ENCODE measurements at places on chromosomes 3 and 15.

DNA sequence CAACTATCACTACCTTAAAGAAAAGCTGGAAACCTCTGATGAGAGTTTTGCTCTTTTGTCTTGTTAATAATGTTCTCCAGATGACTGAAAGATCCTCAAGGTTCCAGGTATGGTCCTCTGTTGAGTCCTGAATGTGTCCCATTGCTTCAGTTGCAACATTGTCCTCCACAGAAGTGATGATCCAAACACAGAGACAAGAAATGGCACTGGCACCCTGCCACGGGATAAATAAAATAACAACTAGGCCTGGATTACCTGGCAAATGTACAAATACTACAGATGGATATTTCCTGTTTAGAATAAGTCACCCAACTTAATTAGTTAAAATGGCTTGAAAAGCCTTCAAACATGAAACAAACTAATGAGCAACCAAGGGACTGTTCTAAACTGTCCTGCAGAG, 58.3 kb downstream of the EIF3J start:
- DNase-seq, result no peak

DNA sequence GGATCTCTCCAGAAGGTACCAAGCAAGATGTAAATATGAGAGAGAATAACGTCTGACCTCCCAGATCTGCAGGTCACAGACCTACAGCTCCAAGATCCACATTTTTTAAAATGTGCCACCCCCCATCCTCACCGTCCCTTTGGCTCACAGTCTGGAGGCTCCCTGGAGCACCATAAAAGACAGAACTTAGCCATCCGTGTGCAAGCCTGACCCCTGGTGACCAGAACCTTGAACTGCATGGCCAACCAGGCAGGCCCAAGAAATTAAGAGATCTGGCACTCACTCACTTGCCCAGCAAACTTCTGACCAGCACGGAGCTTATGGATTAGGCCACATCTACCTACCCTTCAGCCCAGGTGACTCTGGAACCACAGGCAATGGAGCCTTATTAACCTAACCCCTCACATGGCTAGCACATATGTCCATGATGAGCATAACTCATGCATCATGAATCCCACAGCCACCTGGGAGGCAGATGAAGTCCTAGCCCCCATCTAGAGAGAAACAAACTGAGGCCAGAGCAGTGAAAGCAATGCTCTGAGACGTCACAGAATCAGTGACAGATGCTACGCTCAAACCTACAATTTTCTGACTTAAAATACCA, 275.3 kb downstream of the UACA start:
- DNase-seq, result no peak

DNA sequence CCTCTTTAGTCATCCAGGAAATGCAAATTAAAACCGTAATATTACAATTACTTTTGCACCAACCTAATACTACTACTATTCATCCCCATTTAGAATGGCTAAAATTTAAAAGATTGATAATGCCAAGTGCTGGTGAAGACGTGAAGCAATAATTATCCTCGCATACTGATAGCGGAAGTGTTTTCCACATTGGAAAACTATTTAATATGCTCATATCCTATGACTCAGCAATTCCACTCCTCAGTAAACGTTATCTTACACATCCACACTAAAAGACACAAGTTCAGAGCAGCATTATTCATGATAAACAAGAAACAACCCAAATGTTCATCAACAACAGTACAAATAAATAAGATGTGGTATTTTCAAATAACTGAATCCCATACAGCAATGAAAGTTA, 70.6 kb downstream of the VPS13C start:
- no peak for DNase-seq

GRCh38 chr3:9803494-9803893, 6.6 kb upstream of the TTLL3 start:
- DNase-seq, result no peak

GRCh38 chr3:74603292-74603691, 11.2 kb downstream of the CNTN3 start:
- DNase-seq, result no peak

DNA sequence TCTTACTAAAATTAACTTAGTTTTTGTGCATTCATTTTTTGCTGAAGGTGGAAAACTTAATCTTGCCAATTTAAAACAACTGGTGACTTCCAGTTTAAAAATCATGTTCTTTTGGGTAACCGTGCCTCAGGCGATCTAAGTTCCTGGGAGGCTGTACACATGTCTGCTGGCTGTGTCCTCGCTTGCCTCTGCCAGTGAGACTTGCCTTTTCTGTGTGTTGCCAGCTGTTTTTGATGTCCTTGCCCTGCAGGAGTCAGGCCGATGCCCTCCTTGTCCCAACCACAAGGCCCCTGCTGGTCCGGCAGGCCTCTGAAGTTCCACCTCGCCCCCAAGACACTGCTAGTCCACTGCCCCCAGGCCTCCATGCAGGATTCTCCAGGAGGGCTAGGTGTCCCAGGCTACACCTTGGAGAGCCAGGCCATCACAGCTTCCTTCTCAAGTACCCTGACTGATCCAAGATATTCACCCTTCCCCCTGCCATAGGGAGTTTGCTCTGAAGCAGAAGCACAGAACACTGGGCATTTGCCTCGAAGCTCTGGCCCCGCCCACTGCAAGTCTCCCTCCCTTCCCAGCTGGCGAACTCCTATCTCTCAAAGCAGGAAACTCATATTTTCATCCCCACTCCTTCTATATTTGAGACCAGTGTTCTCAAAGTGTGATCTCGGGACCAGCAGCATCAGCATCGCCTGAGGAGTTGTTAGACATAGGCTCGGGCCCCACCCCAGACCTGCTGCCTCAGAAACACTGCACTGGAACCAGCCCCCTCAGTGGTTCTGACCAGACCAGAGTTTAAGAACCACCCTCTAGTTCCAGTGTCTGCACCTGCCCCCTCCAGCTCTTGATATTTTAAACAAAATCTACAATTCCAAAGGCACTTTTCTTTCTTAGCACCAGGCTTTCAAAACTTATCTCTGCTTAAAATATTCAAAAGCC, 185.8 kb upstream of the UBE2E1 start:
- DNase-seq, result no peak

- DNase-seq, result no peak
Measured at GRCh38 chr3:56469141-56469540, 874 bp upstream of the ERC2 start.

DNA sequence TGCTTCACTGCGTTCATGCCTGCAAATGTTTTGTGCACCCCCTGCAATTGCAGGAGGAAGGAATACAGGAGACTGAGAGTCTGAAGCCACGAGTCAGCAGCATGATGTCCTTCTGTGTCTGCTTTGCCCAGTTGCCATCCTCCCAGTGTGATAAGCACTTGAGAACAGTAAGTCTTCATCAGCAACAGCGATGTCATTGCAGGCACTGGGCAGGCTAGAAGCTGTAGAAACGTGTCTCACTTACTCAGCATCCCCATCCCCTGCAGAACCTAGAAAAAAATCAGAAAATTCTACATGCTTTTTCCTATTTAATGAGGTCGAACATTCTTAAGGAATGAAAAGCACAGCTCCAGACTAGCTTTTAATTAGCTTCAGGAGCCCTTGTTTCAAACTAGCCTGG, 156.5 kb upstream of the LPP start:
- DNase-seq, result no peak

DNA sequence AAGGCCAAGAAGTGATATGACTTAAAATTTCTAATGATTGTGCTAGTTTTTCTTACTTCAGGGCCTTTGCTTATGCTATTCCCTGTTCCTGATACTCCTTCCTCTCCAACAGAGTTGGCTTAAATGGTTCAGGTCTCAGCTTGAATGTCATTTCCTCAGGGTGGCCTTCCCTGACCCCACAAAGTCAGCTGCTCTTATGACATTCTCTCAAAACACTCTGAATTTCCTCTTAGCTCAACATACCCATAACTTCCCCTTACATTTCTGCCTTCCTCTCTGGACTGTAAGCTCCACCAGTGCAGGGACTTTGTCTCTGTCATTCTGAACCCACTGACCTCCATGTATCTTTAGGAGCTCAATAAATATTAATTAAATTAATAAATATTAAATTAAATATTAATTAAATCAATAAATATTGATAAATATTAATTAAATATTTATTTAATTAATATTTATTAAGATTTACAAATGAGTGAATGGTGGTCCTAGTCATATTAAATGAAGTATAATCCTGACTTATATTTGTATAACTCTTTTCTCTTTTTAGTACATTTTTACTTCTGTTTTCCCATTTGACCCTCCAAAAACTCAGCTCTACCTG, 17.9 kb upstream of the TMCC1 start:
- DNase-seq, result no peak

GRCh38 chr3:102113421-102114041, 264.2 kb downstream of the NFKBIZ start:
- DNase-seq, result no peak

DNA sequence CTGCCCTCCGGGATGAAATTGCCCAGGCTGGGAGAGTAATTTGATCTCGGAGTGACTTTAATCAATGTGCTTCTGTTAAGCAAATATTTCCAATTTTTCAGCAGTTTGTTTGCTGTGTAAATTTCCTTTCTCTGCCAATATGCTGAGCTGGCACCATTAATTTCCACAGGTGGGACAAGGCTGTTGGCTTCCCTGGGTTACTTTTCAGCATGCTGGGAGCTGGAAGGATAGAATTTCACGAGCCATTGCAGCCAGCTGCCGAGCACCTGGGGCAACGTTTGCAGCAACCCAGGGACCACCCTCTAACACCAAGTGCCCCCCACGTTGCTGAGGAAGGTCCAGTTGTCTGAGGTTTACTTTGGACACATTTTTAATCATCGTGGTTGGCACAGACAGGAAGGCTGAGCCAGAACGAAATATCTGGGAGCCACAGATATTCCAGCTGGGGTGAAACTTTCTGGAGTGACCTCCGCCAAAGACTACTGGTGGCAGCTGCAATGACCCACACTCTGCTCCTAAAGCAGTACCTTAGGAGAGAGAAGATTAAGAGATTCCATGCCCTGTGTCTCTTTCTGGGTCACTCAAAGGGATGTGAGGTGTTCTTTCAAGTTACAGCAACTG, 293.3 kb upstream of the RGMA start:
- no peak for DNase-seq

DNA sequence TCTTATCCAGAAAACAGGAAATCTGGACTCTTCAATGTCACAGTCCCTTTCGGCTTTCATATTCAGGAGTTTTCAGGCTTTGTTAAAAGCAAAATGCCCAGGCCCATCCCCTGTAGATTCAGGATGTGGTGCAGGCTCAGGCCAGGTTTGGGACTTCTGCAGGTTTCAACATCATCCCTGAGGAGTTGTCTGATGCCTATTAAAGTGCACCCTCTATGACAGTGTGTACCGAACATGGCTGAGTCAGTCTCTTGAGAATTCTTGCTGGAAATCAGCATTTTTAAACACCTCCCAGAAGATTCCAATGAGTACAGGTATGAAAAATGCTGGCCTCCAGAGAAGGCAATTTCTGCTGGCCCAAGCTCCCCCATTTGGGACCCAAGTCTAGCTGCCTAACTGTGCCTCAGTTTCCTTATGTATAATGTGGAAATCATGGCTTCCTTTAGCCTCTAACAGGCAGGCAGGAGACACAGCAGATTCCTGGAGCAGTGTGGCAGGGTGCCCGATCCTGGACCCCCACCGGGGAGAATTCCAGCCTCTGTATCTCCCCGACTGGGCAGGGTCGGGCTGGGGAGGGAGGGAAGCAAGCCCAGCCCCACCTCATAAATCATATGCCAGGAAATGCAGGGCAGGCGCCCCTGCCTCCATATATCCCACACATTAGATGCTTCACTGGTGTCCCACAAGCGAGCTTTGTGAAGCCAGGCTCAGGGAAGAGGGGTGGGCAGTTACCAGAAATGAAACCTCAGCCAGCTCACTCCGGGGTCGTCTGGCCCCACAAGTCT, 44.4 kb upstream of the SLC6A11 start:
- peak; percentile 24 for DNase-seq

GRCh38 chr3:170953229-170953628, 44.8 kb upstream of the EIF5A2 start:
- DNase-seq, result no peak

DNA sequence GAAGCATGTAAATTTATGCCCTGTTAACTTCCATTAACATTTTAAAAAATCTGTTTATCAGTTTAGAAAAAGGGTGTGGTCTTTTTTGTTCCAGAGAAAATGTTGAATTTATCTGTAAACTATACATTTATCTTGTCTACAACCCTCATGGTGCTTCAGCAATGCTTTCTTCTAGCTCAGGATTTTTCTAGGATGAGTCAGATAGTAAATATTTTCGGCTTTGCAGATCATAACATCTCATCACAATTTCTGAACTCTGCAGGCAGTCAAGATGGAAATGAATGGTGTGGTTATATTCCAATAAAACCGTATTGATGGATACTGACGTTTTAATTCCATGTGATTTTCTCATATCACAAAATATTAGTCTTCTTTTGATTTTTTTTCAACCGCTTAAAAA, 70.5 kb upstream of the FOXB1 start:
- DNase-seq, result no peak

DNA sequence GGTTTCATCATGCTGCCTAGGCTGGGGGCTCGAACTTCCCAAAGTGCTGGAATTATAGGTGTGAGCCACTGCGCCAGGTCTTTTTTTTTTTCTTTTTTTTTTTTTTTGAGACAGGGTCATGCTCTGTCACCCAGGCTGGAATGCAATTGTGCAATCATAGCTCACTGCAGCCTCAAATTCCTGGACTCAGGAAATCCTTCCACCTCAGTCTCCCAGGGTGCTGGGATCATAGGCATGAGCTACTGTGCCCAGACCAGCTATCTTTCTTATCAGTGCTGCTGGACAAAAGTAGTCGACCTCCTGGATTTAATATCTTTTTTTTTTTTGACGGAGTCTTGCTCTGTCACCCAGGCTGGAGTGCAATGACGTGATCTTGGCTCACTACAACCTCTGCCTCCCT, 60.8 kb downstream of the TFDP2 start:
- DNase-seq, result no peak

DNA sequence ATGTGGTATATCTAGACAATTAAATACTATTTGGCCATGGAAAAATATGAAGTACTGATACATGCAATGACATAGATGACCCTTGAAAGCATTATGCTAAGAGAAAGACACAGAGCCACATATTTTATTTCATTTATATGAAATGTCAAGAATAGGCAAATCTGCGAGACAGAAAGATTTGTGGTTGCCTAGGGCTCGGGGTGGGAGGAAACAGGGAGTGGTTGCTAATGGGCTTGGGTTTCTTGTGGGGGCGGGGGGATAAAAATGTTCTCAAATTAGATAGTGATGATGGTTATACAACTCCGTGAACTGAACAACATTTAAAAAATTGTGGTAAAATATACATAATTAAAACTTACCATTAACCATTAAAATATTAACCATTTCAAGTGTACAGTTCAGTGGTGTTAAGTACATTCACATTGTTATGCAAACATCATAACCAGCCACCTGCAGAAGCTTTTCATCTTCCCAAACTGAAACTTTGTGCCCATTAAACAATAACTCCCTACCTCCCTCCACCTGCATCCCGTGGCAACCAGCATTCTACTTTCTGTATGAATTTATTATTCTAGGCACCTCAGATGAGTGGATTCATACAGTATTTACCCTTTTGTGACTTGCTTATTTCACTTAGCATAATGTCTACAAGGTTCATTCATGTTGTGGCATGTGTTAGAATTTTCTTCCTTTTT, 24.3 kb upstream of the ANP32A start:
- no peak for DNase-seq

GRCh38 chr3:108849075-108849474, 26.5 kb downstream of the TRAT1 start:
- DNase-seq, result no peak

- DNase-seq, result no peak
Measured at GRCh38 chr15:66505818-66506217, 692 bp downstream of the ZWILCH start.
